ENCODE measurements at places on chromosomes 2 and 18. TPM values are rescaled to one million over a fixed set of nuclear protein-coding genes. Genes with fewer than 3 reads are reported as not detected.

- no peak for DNase-seq
These were observed 565.2 kb upstream of the LINC00305 start for GRCh38 chr18:64714086-64714485.

Gene CFAP210
- total RNA-seq, result not detected

Gene STARD6
- not detected for total RNA-seq

Gene GAREM1
- 1.1 TPM for total RNA-seq

DNA sequence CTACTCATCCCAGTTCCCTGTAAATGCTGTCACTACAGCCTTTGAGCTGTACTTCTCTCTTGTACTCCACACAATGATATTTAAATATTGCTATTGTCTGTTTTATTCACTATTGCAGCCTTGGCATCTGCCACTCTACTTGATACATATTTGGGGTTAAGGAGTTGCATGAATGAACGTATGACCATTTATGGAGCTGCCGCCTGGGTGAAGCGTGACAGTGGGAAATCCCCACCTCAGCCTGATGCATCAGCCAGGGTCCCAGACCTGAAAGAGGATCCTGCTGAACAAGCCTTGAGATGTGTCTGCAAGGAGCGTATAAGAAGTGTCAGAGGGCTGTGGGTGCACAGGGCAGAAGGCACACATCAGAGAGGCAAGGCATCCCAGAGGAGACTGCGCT, 39.1 kb downstream of the MRPL35 start:
- DNase-seq, result no peak

Gene KLHL41
- total RNA-seq, result 0.21 TPM

GRCh38 chr2:54388076-54388475, 68.1 kb upstream of the SPTBN1 start:
- no peak for DNase-seq
